ENCODE measurements at places on chromosomes 7 and 10.

DNA sequence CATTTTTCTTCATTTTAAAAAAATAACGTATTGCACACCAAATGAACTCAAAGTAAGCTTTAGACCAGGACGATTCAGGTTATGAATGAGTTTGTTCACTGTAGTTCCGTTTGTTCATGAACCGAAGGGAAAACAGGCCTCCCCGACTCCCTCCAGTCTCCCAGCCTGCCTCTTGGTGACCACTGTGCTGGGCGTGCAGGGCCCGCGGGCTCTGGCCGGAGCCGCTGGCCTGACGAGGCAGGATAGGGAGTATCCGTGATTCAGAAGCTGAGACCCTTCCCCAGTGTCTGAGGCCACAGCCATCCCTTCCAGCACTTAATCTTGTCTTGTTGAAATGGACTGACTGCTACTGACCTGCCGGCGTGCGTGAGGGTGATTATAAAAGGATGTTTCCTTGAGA is 30.8 kb upstream of the SH2B2 start:
- no peak for DNase-seq

GRCh38 chr10:58897708-58898107 is 278.7 kb upstream of the PHYHIPL start:
- no peak for DNase-seq

DNA sequence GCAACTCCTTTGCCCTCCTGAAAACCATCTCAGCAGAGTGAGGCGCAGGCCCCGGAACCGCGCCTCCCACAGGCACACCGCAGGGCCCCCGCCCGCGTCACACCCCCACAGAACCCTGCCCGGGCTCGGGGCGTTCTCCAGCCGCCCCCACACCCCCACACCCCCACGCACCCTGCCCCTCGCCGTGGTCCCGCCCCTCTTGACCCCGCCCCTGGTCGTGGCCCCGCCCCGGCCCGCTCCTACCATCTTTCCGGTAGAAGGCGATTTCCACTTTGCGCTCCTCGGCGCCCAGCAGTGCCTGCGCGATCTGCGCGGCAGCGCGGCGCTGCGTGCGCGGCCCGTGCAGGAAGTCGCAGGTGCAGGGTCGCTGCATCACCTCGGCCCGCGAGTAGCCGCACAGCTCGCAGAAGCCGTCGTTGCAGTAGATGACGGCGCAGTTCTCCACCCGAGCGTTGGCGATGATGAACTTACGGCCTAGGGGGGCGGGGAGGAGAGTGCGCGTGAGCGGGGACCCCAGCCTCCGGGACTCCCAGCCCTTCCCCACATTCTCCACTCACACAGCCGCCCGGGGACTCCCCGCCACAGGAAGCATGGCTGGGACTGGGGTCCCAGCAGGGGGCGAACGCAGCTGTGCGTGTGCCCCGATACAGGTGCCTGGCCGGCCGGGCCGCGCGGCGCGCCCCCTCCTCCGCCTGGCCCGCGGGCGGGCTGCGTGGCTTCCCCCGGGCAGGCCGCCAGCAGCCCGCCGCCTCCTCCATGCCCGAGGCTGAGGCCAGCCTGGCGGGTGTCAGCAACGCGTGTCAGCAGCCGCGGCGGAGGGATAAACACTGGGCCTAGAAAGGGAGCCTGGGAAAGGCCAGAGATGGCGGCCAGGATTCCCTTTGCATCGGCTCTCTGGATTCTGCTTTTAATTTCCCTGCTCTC is 3.4 kb downstream of the KCNH2 start:
- peak; percentile 73 for DNase-seq

DNA sequence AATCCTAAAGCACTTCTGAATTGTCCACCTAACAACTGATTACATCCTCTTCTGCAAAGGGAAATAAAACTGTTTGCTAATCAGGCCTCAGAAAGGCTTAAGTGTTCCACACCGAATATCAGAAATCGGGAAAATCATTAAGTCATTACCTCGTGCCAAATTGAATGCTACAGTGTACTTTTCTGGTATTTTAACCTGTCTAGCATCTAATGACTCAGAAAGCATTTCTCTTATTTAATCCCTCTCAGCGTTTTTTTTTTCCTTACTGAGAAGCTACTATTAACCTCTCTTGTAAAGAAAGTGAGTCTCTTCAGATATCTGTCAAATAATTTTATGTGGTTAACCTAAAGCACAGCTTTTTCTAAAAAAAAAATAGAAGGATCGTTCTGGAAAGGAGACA is 28.6 kb downstream of the VIM start:
- DNase-seq = no peak

DNA sequence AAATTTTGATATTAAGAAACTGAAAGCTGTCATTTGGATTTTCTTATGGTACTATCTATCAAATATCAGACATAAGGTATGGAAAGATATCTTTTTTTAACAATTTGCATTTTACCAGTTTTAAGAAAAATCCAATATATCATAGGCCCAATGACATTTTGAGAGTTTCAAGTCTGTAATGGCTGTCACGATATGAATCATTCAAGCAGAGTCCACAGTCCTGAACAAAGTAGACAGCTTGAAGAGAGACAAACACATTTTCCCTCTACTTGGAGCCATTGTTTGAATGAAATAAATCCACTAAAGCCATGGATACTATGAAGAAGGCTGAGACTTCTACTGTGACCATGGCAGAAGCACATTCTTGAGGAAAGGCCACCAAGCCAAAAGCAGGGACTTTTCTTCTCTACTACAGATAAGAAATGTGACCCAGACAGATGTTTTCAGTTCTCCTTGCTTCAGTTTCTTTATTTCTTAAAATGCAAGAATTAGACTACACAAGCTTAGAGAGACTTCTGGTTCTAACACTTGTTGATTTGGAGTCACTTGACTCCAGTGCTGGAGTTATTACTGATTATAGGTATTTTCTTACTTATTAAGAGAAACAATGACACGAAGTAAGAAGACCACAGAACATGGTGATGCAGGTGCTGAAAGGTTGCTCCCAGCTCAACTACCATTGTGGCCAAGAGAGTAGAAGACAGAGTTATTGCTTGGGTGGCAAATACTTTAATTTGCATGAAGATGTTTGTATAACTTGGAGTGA is 429.1 kb downstream of the KIF20B start:
- no peak for DNase-seq

- no peak for DNase-seq
Observed at GRCh38 chr10:116590590-116591444, at the start of gene PNLIPRP1. Gene PNLIPRP1, plus strand, starts transcription at chr10:116590959. Its CDS starts 171 bp downstream, at chr10:116591130.

DNA sequence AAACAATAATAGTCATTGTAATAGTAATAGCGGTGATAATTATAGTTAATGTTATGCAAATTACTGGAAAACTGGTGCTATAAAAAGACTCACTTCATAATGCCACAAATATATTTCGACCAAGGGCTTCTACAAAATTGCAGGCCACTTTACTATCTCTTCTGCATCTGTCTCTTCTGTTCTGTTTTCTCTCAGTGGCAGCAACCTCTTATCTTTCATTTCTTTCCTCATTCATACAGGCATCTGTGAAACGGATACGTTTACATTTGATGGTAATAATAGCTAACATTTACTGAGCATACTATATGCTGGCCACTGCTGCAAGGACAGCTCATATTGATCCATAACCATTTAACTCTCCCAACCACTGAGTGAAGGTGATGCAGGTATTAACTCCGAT is 537.4 kb upstream of the PFKP start:
- DNase-seq = no peak

- no peak for DNase-seq
Observed at GRCh38 chr7:100489121-100489520, 5.4 kb downstream of the NYAP1 start.

- DNase-seq = no peak
Observed at GRCh38 chr10:43075612-43076003, 1.3 kb upstream of the RET start.

DNA sequence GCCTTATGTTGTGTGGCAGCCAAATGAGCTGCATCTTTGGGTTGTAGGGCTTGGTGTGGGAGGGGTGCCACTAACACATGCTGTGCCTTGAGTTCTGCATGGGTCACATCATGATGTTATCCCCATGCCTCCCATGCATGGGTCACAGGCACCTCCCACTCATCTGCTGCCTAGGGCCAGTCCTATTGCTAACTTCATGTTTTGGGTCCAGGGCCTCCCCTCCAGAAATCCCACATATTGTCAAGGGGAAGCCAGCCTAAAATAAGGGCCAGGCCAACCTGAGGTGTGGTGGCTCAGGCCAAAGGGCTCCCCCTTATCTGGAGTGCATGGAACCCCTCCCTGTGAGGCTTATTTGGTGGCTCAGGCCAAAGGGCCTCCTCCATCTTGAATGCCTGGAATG is 299.0 kb downstream of the RPS24 start:
- no peak for DNase-seq

GRCh38 chr7:155804897-155805825 is 7.1 kb downstream of the SHH start:
- no peak for DNase-seq

GRCh38 chr7:28626624-28627262 is 214.4 kb downstream of the CREB5 start:
- no peak for DNase-seq

DNA sequence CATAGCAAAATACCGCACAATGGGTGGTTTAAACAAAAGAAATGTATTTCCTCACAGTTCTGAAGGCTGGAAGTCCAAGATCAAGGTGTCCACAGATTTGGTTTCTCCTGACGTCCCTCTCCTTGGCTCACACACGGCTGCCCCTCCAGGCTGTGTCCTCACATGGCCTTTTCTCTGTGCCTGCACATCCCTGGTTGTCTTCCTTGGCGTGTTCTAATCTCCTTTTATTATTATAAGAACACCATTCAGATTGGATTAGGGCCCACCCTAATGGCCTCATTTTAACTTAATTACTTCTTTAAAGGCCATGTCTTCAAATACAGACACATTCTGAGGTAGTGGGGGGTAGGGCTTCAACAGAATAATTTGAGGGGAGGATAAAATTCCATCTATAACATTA is 87.9 kb downstream of the FZD1 start:
- no peak for DNase-seq

DNA sequence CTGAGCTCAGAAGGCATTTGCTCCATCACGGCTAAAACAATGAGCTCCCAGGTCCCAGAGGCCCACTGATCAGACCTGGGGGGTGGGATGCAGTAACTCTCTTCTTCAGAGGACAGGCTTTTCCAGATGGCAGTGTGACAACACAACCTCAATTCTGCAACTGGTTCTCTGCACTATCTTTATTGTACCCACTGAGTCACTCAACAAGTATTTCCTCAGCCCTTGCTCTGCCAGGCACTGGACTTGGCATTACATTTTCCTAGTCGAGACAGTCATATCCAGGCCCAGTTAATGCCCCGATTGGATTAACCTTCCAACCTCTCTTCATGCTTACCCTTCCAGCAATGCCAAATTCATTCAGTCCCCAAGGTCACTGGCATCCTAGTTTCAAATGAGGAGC is 72.6 kb downstream of the JAZF1 start:
- no peak for DNase-seq

- DNase-seq = no peak
Observed at GRCh38 chr10:23319835-23320234, 24.8 kb downstream of the C10orf67 start.

DNA sequence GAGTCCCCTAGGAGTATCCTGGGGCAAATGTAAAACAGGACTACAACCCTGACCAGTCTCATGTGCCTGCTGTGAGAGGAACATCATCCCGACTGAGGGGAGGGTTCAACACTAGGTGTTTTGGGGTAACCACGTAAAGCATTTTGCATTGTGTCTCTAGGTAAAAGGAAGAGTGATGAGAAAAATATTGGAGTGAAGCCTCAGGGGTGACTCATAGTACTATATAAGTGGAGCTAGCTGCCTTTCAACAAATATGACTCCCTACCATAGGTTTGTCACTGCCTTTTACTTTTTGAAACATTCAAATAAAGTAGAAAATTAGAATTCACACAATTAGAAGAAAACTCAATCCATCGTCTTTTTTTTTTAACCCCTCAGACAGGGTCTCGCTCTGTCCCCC is 2.6 kb upstream of the CAMK2G start:
- no peak for DNase-seq
